ENCODE measurements at places on chromosomes 7 and 10. TPM values are rescaled to one million over a fixed set of nuclear protein-coding genes. Genes with fewer than 3 reads are reported as not detected.
A peak's percentile ranks its signal among the peaks of the same experiment; 100 is the strongest.

DNA sequence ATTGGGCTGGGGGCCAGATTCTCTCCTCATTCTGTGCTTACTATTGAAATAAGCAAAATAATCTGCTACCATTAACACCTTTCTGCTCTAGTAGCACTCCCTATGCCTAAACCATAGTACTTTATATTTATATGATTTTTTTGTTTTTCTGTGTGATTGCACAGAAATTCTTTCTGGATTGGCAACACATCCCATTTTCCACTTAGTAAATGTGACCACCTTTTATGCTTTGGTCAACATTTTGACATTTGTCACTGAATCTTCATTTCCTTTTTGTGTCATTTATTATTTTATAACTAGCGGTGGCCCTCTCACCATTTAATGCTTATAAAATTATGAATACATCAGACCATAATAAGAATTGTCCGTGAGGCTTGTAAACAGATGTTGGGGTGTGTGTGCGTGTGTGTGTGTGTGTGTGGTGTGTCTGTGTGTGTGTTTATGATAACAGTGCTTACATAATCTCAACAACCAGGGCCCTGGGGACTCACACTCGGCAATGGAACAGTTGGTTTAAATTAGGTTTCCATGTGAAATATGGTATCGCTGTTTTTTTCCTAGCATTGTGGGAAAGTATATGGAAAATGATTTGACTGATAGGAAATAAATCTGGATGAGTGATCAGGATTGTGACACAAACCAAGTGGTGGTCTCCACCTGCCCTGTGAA is 138.9 kb downstream of the NOC3L start:
- no peaks in the 10 kb centered on the region for H3K27me3 ChIP-seq
- no peak for DNase-seq
- no peaks in the 10 kb centered on the region for H3K4me1 ChIP-seq
- H3K27ac ChIP-seq: no peak overlapping the region

DNA sequence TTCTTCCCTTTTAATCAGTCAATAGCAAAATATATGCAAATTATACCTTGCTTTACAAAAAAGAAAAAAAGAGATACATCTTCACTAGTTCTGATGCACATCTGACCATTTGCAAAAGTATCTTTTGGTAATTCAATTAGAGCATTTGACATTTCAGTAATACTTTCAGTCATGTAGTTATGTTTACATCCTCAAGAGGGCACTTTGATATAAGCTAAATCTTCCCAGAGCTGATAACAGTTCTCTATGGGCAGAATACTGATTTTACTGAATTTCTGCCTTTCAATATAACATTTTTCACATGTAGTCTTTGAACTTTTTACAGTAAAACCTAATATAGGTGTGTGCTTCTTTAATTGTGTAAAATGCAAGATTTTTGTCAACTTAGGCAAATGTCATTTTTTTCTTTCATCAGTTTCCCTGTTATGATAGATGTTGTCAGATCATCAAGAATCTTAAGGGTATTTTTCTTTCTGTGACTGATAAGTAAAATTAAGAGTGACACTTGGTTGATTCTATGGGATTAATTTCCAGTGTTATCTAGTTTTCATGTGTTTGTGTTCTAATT is 703.5 kb upstream of the SEMA3D start:
- no peaks in the 10 kb centered on the region for H3K36me3 ChIP-seq
- H3K27me3 ChIP-seq: no peaks in the 10 kb centered on the region
- no peaks in the 10 kb centered on the region for H3K4me1 ChIP-seq
- DNase-seq: no peak

DNA sequence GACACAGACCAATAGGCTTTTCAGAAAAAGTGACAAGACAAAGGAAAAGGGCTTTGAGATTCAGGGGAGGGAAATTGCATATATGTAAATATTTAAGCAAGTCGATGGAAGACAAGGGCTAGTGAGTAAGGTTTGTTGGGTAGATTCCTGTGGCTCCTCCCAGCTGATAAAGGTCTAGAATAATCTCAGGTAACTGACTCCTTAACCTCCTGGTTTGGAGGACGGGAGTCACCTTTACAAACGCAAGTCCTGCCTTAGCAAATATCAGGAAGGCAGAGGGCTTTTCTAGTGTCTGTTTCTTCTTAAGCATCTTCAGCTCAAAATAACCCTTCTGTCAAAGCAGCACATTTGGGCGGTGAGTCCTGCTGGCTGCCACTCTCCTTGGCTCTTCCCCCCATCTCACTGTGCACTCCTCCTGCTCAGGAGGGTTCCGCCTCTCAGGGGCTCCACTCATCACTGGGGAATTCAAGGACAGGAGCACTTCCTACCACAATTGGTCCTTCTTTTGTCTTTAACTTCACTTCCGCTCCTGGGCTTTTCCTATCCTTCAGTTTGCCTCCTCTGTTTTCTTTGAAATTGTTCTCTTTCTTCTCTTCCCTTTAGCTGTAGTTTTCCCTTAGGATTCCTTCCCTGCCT is 496.3 kb upstream of the KLF6 start:
- H3K4me1 ChIP-seq: no peaks in the 10 kb centered on the region
- no peak overlapping the region for H3K4me3 ChIP-seq
- H3K27ac ChIP-seq: no peak overlapping the region
- no peaks in the 10 kb centered on the region for H3K27me3 ChIP-seq
- no peak for DNase-seq

GRCh38 chr10:54585572-54585971 is 215.5 kb downstream of the PCDH15 start:
- H3K36me3 ChIP-seq: no peaks in the 10 kb centered on the region
- no peaks in the 10 kb centered on the region for H3K4me1 ChIP-seq
- H3K27me3 ChIP-seq: no peaks in the 10 kb centered on the region
- DNase-seq: no peak
- H3K27ac ChIP-seq: no peak overlapping the region

- no peaks in the 10 kb centered on the region for H3K36me3 ChIP-seq
- no peak overlapping the region for H3K27ac ChIP-seq
- no peaks in the 10 kb centered on the region for H3K4me1 ChIP-seq
- no peak for DNase-seq
- no peaks in the 10 kb centered on the region for H3K27me3 ChIP-seq
- H3K4me3 ChIP-seq: no peak overlapping the region
Measured at GRCh38 chr7:112386619-112387018, 63.6 kb upstream of the IFRD1 start.

GRCh38 chr10:102480396-102480795 is 22.1 kb downstream of the ACTR1A start:
- DNase-seq: peak; percentile 44
- H3K27ac ChIP-seq: no peak overlapping the region
- H3K27me3 ChIP-seq: no peaks in the 10 kb centered on the region

GRCh38 chr7:98511175-98511574 is 105.9 kb upstream of the NPTX2 start:
- H3K27ac ChIP-seq: no peak overlapping the region
- no peaks in the 10 kb centered on the region for H3K36me3 ChIP-seq
- DNase-seq: no peak
- H3K4me1 ChIP-seq: no peaks in the 10 kb centered on the region
- H3K4me3 ChIP-seq: no peak overlapping the region

DNA sequence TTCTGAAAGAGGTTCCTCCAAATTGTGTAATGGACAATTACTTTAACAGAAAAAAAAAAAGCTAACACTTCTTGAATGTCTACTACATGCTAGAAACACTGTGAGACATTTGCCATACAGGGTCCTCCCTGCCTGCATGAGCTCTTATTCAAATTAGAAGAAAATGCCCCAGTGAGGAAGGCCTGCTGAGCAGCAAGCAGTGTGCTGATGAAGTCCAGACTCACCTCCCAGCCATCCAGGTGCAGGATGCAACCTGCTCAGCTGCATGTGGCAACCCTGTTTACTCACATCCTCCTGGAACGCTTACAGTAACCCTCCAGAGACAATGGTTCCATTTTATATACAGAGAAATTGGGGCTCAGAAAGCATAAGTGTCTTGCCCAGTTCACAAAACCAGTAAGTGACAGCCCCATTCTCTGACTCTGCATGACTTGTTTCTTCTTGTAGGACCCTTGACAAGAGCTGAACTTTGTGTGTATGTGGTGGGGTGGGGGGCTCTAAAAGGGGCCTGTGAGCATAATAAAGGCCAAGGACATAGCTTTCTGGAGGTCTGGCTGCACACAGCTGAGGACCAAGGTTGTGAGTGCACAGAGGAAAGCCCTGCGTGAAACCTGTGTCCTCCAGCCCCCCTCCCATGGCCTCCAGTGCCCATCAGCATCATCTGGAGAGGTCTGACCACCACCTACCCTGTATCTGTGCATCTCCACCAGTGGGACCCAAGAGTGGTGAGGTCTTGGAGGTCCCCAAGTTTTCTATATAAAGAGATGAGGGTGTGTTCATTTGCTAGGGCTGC is 387.8 kb downstream of the GRID1 start:
- H3K27ac ChIP-seq: no peak overlapping the region
- H3K4me1 ChIP-seq: no peaks in the 10 kb centered on the region

DNA sequence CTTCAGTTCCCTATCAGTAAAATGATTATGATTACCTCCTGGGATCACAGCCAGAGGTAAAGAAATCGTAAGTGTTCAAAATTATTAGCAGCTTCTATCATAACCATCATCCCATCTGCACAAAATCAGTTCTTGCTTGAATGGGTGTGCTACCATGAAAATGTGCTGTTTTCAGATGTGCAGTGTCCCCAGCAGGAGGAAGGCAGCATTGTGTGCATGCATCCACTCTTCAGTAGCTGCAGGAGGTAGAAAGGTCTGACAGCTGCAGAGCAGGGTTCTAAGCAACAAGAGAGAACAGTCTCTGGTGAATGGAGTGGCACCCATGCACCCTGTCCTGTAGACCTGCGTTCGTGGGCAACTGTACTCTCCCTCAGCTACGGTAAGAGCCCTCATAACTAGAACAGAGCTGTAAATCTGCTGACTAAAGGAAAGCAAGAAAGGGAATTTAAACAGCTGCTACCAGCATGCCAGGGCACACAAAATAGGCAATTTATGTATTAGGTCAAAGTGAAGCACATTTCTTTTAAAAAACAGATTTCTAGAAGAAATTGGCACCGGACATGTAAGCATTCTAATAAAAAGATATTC is 21.2 kb downstream of the VSTM2A start:
- H3K4me1 ChIP-seq: no peaks in the 10 kb centered on the region
- H3K4me3 ChIP-seq: no peak overlapping the region
- H3K36me3 ChIP-seq: no peaks in the 10 kb centered on the region

GRCh38 chr10:129546106-129546505 is 79.1 kb downstream of the MGMT start:
- H3K27ac ChIP-seq: no peak overlapping the region
- H3K4me1 ChIP-seq: no peaks in the 10 kb centered on the region
- peak; percentile 43 for DNase-seq
- H3K36me3 ChIP-seq: no peaks in the 10 kb centered on the region
- H3K4me3 ChIP-seq: no peak overlapping the region

UROS gene
- 52.5 TPM for total RNA-seq

FGFBP3 gene
- total RNA-seq: 0.22 TPM

AVPI1 gene
- 22.5 TPM for total RNA-seq

KNDC1 gene
- 8.3 TPM for total RNA-seq

GHRHR gene
- 0.37 TPM for total RNA-seq

LRRC18 gene
- not detected for total RNA-seq

MRPS33 gene
- total RNA-seq: 26.3 TPM

CPA5 gene
- total RNA-seq: not detected

TCAF2 gene
- 6.2 TPM for total RNA-seq

All from right lobe of liver (tissue), 6 donors.